ENCODE measurements at places on chromosomes 5 and 9.

GRCh38 chr9:2299156-2299842 is 284.2 kb downstream of the SMARCA2 start:
- DNase-seq = no peak

DNA sequence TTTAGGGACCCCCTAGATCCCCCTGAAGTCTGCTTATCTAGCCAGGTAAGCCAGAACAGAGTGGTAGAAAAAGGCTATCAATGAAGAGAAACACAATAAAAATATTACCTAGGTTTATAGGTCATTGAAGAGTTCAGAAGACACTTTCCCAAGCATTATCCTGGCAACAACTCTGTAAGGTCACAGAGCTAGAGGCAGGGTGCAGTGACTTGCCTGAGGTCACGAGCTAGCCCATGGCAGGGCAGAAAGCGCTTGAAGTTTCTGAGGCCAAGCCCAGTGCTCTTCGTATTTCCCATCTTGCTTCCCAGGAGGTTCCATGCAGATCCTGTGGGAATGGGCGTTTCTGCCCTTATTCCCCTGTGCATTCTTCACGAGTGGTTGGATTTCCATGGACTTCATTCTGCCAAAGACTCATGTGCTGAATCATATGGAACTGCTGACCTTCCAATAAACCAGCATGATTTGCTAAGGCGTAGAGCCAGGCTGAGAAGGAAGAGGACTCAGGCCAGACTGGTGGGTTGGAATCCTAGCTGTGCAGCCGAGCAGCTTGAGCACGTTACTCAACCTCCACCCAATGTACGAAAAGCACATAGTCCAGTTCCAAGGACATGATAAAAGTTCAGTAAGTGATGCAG is 22.1 kb downstream of the TRMO start:
- DNase-seq = peak; percentile 80

GRCh38 chr9:134422301-134423090 is 96.2 kb downstream of the RXRA start:
- DNase-seq = no peak

DNA sequence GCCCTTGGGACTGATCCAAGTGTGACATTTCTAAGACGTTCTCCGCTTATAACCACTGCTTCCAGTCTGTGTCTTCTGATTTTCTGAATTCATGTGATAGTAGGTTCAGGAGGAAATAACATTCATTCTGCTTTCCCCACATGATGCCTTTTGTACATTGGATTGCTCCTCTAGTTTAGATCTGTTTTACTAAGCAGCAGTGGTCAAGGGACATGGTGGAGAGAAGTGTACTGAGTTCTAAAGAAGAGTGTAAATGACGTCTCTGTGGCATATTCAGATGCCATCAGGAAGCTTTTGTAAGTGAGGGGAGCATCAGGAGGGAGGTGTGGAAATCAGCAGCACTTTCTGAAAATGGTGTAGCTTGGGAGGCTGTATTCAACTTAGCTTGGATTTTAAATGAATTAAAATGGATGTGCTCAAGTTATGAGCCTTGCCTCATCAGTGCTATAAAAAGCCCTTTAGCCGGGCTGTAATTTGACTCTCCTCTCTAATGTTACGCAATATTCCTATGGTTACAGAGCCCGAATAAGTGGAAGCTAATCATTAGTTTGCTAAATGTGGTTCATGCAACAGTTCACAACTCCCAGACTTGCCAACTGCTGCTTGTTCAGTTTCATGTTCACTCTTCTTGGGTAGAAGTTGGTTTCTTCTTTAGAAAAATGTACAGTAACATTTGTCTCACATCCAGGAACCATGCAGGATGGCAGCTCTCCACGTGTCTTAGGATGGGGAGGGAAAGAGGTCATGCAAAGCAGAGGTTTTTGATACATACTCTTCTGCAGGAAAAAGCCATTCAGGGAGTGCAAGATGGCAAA is 281.3 kb downstream of the ARHGAP26 start:
- peak; percentile 94 for DNase-seq

DNA sequence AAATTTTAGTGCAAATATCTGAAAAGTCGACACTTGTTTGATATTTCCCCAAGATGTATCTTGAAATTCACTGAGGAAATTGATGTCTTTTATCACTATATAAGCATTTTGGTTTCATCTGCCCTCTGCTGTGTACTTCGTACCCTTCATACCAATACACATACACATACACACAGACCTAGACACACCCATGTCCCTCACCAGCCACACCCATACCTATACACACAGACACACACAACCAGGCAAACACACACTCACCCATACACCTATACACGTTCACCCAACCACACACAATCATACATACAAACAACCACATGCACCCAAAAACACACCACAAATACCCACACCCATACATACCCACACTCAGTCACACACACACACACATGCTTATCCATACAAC is 367.8 kb downstream of the HINT1 start:
- DNase-seq = no peak

- no peak for DNase-seq
Observed at GRCh38 chr5:43236653-43237355, 44.8 kb downstream of the NIM1K start.

DNA sequence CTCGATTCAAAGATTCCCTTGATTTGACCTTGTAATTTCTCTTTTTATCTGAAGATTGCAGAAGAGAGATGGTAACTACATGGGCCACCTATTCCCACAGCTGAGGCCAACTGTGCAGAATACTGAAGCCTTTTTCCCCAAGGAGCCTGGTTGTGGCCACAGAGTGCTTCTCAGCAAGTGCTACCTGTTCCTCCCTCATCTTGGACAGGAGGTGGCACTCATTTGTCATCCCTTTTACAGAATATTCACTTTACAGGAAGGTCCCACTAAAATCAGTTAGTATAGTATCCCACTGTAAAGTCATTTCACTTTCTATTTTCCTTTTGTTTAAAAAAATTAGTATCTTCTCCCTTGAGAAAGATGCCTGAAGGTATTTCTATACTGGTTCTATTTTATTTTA is 346.4 kb downstream of the ARL15 start:
- DNase-seq = no peak

DNA sequence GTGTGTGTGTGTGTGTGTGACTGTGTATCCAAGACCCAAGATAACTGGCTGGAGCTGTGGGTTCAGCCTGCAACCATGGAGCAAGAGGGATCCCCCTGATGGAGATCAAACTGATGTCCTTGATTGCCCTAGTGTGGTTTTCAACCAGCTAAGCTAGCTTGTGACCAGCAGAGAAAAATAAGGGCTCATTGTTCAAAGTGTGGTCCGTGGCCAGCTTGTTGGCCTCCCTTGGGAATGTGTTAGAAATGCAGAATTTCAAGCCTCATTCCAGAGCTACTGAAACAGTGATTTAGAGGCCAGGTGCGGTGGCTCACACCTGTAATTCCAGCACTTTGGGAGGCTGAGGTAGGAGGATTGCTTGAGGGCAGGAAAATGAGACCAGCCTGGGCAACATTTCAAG is 79.9 kb downstream of the ACER2 start:
- no peak for DNase-seq

Measured in cardiac fibroblast (primary cell).